ENCODE measurements at places on chromosomes 1 and 21.

GRCh38 chr1:244409701-244410100 lies 42.0 kb downstream of the ADSS2 start:
- no peak for DNase-seq

DNA sequence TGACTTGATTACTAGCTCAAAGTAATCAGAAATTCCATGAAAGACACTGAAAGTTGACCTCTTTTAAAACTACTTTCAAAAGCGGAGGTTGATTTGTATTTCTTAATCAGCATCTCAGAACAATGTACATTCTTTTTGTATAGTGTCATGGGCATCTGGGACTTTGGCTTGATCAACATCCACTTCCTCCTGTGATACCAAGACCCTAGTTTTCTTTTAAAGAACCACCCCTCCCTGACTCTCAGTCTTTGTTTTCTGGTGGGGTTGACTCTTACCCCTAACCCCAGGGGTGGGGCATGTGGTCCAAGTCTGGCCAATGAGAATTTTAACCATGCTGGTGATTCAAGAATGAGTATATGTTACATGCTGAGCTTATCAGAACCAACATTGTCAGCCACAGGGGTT lies 21.7 kb upstream of the IRF2BP2 start:
- no peak for DNase-seq

DNA sequence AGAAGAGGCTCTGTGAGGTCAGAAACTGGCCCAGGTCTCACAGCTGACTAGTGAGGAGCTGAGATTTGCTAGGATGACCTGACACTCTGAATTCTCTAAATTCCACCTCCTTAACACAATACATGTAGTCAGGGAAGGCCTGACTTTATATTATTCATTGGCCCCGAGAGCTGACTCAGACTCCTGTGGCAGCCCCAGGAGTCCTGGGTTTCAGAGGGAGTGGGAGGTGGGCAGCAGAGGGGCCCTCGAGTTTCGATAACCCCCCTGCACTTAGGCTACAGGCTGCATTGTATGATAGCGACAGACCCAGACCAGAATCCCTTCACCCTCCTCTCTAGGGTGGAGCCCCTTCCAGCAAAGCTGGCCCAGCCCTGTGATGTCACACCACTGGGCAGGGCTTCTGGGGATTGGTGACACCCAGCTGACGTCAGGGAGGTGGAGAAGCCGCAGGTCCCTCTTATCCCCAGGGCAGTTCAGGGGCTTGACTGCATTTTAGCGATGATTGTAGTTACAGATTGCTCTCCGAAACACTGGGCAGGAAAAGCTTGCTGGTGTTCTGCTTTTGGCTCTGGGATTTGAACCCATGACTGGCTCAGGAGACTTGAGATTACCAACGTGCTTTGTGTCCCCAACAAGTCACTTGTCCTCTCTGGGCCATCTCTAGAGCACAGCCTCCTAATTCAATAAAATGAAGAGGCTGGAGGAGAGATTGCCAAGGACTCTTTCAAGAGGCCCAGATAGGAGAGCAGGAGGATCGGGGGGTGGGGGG lies 17.0 kb upstream of the GPR37L1 start:
- DNase-seq = peak; percentile 97

DNA sequence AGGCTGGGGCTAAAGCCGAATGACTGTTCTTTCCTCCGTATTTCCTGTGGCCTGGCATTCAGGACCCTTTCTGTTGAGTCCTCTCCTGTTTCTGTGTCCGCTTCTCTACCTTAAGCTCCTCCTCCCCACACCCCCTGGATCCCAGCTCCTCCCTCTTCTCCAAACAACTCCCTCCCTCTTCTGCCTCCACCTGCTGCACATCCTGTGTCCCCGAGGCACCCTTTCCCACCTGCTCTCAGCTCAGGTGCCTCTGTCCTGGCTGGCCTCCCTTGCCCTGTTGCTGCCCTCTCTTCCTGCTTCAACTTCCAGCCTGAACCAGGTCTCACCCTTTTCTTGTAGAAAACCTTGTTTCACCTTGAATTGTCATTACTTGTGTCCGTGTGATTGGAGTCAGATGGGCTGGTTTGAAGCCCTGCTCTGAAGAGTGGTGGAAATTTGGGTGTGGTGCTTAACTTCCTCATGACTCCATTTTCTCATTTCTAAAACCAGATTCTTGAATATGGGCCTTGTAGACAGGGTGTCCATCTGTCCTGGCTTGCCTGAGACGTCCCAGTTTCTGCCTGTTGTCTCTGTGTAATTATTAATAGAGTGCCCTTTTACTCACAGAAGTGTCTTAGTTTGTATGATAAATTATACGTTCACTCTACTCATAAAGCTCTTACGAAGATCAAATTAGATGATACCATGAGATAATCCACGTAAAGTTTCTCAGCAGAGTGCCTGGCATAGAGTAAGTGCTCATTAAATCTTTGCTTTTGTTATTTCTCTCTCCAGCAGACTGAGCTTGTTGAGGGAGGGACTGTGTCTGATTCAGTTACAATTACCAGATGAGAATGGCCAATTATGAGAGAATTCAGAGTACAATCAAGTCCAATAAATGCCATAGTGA lies 58.9 kb upstream of the TRABD2B start:
- no peak for DNase-seq

- no peak for DNase-seq
Measured at GRCh38 chr1:94100129-94100784, 20.7 kb downstream of the ABCA4 start.

GRCh38 chr1:26744075-26744959 lies 43.4 kb upstream of the PIGV start:
- DNase-seq = peak; percentile 95

DNA sequence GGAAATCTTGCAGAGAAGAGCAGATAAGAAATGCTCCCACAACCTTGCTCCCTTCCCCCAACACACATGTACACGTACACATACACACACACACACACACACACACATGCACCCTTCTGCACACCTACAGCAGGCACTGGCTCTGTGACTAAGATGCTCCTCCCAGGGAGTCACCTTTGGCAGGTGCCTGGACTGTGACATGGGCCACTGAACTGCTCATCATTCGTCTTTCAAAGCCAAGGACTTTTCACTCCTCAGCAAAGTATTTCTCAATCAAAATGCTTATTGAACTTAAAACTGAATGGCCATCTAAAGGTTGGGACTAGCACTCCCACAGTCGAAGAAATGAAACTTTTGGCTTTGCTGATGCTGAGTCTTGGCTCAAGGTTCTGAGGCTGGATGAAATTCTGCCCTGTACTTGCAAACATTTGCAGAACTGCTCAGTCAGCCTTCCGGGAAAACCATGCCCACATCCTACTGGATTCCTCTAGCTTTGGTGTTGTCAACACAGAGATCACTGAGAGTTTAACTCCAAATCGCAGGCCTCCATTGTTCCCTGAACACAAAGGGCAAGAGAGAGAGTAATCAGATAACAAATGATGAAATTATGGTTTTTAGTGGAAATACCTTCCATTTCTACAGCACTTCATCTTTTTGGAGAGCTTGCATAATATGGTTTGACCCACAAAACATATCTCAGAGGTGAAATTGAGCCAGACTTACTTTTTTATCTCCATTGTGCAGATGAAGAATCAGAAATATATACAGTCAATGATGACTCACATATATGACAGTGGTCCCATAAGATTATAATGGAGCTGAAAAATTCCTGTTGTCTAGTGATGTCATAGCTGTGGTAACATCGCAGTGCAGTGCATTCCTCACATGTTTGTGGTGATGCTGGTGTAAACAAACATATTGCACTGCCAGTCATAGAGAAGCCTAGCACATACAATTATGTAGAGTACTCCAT lies 72.4 kb upstream of the BCAR3 start:
- peak; percentile 65 for DNase-seq

GRCh38 chr1:108000184-108000583 lies 35.2 kb upstream of the VAV3 start:
- DNase-seq = no peak

DNA sequence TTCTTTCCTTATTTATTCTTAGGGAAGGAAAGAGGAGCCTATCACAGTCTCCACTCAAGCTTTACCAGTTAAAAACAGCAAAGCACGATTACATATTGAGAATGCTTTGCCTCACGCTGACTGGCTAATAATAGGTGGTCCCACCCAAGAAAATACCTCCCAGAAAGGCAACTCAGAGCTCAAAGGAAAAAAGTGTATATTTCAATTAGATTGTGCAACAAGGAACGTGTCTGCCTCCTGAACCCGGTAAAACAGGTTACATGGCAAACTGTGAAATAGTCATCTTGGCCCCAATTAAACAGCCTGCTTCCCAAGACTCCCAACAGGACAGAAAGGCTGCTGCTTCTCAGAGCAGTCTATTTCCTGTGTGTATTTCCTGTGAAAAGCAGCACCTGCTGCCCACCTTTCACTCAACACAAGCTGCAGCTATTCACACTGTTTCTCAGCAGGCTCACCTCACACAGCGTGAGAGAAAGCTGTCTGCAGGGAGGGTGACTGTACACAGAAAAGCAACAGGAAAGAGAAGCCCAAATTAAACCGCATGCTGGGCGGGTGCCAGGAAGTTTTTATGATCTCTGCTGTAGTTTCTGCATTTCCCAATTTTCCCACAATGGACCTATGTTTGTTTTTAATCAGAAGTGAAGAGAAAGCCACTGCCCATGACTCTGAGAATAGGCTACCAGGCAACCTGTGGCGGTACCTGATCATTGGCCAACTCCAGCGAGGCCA lies 44.0 kb downstream of the URB1 start:
- no peak for DNase-seq
